ENCODE measurements at places on chromosomes 2 and 18.

- DNase-seq = no peak
Measured at GRCh38 chr18:11091746-11092145, 57.6 kb downstream of the PIEZO2 start.

DNA sequence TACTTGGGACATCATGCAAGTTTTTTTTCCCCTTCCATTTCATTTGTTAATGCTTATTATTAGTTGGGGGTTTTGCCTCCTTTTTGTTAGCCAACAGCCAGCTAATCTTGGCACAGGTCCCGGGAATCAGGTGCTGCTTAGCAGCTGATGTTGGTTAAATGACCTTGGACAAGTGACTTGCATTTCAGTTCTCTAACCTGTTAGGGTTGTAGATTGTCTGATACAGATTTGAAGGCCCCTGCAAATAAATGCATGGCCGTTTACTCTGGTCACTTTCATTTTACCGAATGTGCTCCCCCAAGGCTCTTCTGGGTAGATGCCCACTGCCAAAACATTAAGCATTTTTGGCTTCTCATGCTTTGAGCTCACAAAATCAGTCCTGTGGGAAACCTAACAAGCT lies 120.9 kb downstream of the SPTBN1 start:
- DNase-seq = no peak

- DNase-seq = no peak
Measured at GRCh38 chr18:62566199-62566598, 43.4 kb downstream of the ZCCHC2 start.

- DNase-seq = no peak
Measured at GRCh38 chr2:37573451-37574388, 97.7 kb downstream of the CDC42EP3 start.

DNA sequence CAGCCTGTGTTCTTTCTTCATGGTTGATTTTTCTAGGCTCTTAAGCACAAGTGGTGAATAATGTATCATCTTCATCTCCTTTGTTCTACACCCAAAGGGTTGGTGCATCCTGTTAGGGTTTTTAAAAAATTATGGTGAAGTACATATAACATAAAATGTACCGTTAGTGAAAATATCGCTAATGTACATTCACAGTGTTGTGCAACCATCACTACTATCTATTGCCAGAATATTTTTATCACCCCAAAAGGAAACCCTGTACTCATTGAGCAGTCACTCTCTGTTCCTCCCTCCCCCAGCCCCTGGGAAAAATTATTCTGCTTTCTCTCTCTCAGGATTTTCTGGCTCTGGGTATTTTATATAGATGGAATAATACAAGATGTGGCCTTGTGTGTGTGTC lies 98.5 kb downstream of the PRKCE start:
- no peak for DNase-seq

DNA sequence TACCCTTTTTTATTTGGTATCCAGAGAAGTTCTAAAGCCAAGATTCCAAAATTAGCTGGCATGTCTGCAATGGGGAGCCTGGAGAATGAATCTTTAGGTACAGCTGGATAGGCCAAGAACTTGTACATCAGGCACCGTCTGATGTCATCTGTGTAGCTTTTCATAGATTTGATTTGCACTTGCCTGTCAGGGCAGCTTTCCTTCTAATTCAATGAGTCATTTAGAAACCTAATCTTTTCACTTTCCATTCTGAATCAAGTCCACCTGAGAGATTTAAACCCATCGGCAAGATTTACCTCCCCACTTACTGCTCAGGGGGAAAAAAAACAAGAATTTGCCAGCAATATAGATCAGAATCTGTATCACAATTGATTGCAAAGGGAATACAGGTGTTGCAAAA lies 60.9 kb upstream of the ACAA2 start:
- no peak for DNase-seq

GRCh38 chr18:32175265-32175664 lies 14.6 kb upstream of the MEP1B start:
- no peak for DNase-seq

DNA sequence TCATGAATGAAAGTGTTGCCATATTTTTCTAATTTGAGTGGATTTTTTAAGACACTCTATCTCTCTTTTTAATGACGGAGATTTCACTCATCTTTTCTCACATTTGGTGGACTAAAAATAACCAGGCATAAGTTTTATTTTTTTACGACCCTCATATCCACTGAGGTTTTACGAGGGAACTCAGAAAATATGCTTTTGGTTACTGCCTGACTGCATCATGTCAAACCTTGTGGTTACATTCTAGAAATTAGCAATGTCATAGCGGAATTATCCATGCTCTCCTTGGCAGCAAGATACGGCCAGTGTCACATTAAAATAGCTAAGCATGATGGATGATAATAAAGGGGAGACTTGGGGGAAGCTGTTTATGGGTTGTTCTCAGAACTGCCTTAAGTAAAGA lies 428.6 kb upstream of the FSHR start:
- no peak for DNase-seq

GRCh38 chr2:237742191-237742590 lies 56.4 kb upstream of the RBM44 start:
- no peak for DNase-seq

DNA sequence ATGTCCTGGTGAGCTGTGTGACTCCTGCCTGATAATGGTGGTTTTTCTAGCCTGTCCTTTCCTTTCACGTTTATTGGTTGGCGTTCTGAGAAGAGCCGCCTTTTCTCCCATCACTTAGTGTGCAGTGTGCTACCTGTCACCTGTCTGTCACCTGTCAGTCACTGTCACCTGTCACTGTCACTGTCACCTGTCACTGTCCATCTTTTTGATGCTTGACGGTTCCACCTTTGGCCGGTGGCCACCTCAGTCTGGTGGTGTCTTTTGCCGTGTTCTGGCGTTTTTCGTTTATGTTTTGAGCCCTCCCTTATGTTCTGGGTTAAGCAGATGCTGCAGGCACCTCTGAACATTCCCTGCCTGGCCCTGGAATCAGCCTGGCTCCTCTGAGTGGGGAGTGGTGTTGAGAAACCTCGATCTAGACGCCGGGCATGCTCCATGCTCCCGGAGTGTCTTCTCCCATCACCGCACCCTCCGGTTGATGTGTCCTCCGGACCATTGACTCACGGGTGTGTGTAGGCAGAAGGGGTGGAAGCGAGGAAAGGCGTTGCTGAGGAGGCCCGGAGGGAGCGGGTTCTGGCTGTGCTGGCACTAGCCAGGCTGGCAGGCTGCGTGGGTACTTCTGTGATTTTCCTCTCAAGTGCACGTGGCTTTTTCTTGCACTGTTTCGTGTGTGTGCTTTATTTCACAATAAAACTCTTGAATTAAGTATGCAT lies 20.7 kb downstream of the DTYMK start:
- no peak for DNase-seq

DNA sequence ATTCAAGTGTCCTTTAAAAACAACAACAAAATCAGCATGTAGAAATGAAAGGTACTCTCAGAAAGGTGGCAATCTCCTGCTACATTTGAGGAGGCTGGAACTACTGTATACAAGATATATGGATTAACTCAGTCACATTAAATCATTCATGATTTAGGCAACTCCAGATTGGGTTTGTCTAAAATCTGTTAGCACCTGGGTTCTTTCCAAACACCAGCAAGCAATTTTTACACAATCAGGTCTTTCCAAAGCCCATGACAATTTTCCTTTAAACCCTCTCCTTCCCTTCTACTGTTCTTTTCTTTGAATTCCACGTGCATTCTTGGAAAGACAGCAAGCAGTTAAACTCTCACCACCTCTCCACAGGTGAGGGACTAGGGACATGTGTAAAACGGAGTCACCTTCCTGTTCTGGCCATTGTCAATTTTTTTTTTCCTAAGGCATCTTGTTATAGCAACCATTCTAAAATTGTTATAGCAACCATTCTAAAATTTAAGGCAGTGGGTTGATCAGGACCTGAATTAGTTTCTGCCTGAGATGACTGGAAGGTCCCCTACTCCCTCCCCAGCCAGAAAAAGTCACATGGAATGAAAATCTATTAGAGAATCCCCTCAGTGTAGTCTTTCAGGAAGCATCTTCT lies 113.9 kb downstream of the ANKRD44 start:
- DNase-seq = no peak

- no peak for DNase-seq
Measured at GRCh38 chr2:238521870-238522269, 95.1 kb downstream of the ASB1 start.

- no peak for DNase-seq
Measured at GRCh38 chr2:17588031-17588430, 47.5 kb downstream of the VSNL1 start.

GRCh38 chr2:149223472-149224095 lies 106.8 kb upstream of the LYPD6 start:
- DNase-seq = no peak

DNA sequence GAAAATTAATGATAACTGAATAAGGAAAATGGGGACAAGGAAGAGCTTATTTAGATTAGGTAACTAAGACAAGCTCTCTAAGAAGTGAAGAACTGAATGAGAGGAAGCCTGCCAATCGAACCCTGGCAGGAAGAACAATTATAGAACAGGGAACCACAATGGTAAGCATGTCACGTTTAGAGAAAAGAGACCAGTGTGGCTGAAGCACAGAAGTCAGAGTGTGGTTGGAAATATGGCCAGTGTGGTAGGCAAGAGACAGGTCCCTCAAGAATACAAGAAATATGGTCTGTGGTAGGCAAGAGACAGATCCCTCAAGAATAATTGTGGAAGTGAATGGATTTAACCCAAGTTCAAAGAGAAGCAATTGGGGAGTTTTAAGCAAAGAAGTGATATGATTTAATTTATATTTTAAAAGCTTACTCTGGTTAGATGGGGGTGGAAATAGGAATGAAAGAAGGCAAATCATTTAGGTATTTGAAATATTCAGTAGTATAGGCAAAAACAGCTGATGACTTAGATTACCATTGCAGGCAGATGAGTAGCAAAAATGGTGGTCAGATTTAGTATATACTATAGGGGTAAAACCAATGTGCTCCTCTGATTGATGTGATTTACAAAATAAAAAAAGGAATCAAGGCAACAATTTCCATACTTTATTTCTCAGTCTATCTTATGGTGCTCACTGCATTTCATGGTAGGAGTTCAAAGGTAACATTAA lies 38.8 kb upstream of the ERMN start:
- DNase-seq = no peak

DNA sequence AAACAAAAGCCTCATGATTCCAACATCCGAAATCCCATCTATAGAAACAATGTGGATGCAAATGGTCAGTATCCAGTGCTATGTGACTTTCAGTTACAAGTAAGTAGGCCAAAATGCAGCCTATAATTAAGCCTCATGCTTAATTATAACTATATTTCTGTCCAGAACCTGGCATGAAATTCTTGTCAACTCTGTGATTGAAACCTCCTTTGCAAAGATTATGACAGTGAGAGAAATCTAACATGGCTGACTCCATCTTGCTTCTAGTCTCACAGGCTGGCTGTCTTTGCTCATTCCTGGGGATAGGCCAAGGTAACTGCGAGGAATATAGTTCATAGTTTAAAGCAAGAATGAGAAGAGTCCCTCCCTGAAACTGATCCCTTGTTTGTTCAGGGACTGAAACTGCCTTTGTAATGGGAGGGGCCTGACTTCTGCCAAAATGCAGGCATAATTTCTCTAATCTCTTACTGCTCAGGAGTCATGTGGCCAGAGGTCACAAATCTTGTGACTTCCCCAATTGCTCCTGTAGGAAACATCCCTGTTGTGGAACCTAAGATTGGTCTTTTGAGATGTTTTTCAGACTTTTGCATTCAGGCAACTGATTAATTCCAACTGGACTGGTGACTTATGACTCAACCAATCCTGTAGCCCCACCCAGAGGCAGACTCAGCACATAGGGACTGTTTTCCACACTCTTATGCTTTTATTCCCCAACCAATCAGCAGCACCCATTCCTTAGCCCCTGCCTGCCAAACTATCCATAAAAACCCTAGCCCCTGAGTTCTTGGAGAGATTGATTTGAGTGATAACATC lies 84.5 kb upstream of the TLK1 start:
- DNase-seq = no peak

DNA sequence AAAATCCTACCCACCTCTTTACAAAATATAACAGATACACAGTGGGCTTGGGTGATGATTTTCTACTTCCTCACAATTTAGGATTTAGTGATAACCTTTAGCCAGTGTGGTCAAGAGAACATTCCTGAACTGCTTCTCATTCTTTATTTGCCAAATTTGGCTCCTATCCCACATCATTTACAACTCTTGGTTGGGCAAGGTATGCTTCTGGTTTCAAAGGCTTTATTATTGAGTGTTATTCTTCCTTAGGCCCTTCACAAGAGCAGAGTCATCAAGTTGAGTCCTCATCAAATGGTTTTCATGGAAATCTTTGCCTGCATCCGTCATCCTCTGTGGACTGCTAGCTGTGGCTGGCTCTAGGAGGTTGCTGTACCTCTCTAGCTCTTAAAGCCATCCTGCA lies 472.0 kb upstream of the ETAA1 start:
- DNase-seq = no peak

DNA sequence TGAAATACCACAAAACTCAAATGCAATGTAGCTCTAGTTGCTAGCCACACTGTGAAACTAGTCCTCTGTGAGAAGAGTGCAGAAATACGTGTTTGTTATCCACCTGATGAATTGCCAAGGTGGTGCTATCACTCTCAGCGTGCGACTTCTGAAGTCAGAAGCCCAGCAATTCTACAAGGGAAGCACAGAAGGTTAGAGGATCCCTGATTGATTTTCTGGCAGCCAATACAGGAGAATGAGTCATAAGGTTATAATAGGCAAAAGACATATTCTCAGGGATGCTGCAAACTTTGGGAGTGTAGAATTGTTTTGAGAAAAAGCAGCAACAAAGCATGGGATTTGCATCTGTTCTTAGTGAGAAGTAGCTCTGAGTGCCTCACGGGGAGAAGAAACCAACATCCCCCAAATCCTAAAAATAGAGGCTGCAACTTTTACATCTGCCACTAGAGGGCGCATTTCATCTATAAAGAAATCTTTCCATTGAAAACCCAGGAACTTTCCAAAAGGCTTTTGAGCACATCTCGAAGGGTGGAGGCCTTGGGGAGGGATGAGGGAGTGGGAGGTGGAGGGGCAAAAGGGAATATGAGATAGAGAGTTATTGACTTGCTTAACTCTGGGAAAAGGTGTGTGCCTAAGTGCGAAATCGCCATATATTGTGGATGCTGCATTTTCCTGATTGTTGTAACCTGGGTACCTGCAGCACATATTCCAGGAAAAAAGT lies 78.0 kb downstream of the TMEM182 start:
- DNase-seq = no peak

DNA sequence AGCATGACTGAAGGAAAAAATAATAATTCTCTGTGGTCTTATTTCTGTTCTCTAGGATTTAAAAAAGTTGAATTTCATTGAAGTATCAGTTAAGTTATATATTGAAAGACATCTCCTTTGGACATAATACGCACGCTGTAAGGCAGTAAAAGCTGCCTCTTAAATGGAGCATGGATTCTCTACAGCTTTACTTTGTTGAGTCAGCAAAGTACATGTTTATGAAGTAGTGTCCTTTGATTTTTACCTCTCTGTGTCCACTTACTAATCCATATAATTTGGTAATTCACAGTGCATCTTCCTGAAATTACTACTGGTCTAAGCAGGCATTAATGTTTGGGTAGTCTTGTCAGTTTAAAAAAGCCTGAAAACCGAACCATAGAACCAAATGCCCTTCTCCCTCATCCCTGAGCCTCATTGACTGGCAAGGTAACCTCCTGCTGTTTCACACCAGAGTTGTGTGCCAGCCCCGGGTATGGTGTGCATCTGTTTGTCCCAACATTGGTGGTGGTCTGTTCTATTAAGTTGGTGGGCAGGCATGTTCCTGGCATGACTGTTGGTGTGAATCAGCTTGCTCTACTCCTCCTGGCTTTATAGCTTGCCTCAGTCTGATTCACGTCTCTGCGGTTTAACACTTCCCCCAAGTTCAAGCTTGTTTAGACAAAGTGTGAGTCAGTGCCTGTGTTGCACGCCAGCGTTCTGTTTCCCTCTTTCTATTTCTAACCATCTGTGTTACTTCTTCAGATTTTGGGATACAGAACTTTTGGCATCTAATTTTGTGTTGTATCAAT lies 71.0 kb upstream of the ITM2C start:
- peak; percentile 78 for DNase-seq
